ENCODE measurements at places on chromosomes 5 and 9.
A peak's percentile ranks its signal among the peaks of the same experiment; 100 is the strongest.

GRCh38 chr5:26538226-26538625 lies 500.2 kb downstream of the CDH9 start:
- DNase-seq, result no peak

DNA sequence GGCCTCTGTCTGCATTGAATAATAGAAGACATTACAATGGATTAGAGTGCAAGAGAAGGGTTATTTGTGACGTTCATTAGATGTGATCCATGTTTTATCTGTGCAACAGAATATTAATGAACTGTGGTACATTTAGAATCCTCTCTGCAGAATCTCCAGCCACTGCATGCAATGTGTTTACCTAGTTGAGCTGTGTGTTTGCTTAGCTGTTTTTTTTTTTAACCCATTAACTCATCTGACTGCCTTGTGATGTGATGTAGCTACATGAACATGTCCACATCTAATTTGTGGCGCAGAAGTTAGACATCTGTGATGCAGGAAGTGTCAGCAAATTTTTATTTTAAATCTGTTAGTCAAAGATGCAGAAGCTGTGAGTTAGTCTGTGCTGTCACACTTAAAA lies 236.9 kb downstream of the CD180 start:
- peak; percentile 59 for DNase-seq

DNA sequence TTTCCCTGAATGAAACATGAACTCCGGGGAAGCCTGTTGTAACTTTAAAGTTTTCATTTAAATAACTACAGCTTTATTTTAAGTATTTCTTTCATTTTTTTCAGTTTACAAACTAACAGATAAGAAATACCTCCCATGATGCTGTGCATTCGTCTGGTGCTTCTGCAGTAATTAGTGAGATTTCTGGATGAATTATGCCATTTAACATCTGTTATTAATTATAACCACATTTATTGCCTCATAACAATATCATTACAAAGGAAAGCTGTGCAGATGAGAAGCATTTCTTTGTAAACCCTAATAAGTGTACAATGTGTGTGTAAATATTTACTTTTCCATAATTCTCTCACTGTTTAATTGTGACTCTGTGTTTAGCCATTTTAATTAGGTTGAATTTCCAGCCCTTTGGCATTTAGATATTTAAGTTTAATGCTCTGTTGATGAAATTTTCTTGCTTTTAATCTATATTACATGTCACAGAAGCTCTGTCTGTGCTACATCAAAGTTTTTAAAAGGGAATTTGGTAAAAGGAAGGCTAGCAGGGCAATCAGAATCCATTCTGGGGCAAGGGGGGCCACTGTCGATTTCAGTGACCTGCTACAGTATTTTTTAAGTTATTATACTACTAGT lies 418.0 kb downstream of the SPATA31D1 start:
- no peak for DNase-seq

GRCh38 chr5:72951671-72952468 lies 4.0 kb upstream of the FCHO2 start:
- no peak for DNase-seq

DNA sequence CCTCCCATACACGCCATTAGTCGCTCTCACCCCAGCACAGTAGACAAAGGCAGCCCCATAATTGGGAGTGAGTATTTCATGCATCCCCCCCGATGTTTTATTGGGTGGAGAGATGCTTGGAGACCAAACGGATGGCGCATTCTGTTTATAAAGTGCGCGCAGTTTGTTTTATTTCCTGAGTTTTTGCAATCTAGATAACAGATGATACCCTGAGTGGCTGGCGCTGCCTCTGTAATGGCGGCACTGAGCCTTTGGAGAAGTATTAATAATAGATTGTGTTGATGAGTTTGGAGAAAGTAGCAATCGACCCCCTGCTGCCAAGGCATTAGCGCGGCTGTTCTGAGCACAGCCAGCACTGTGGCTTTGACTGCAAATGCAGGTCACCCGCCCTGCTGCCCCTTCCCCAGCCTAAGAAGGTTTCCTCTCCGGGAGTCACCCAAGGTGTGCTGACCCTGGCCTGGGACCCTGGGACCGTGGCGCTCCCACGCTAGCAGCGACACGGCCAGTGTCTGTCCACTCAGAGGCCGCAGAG lies 74.3 kb downstream of the LMX1B start:
- DNase-seq, result no peak

DNA sequence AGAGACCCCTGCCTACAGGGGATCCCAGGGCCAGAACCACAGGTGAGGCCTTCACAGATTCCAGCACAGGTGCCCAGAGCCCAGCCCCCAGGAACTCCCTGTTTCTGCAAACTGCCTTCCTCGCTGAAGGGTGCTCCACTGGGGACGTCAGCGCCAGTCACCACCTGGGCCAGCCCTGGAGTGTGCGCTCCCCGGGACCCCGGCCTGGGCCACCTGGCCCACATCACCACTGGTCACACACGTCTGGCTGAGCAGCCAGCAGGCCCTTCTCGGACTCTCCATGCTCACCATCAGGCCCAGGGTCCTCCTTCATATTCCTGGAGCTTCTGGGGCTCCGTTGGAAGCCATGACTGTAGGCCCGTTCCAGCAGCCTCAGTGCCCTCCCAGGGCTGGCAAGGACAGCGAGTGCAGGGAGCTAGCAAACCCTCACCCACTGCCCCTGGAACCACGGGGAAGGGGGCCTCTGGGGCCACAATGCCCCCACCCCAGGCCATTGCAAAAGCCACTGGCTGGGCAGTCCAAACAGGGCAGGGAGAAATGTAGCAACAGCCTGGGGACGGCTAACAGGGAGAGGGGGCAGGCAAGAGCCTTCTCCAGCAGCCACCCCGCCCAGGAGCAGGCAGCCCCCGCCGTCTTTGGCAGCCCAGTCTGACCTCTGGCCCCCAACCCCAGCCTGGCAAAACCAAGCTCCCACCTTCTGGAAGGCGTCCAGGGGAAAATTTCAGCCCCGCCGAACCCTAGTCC lies 1.3 kb downstream of the AGPAT2 start:
- no peak for DNase-seq

- peak; percentile 5 for DNase-seq
Measured at GRCh38 chr9:27864644-27865438, 291.6 kb upstream of the C9orf72 start.

- DNase-seq, result no peak
Measured at GRCh38 chr5:5220901-5221631, 80.9 kb downstream of the ADAMTS16 start.

GRCh38 chr5:159456261-159456660 lies 126.0 kb upstream of the IL12B start:
- DNase-seq, result no peak

GRCh38 chr9:112860451-112860850 lies 30.2 kb downstream of the SLC46A2 start:
- DNase-seq, result no peak

- DNase-seq, result no peak
Measured at GRCh38 chr9:14479163-14479560, 165.2 kb upstream of the NFIB start.

- no peak for DNase-seq
Measured at GRCh38 chr5:122126756-122127321, 2.5 kb upstream of the ZNF474 start.

DNA sequence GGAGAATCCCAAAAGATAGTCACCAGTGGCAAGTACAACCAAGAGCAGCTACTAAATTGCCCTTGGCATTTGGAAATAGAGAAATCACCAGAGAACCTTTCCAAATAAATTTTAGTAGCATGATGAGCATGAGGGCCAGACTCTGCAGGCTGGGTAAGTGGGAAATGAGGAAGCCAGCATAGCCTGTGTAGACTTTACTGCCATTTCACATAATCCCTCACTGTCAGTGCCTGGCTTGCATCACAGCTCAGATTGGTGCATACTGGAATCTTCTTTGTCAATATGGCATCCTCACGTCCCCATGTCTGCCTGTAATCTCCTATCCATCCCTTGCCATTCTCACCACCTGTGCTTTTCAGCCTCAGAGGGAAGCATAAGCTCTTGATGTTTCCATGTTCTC lies 14.5 kb downstream of the GRAMD2B start:
- no peak for DNase-seq

All from NCI-H2029 treated with DMSO at 0.1 percent for 48 hours (cell line).